ENCODE measurements at places on chromosomes 6 and 20.

- peak; percentile 48 for DNase-seq
These were observed 39.9 kb downstream of the RPRD1B start for GRCh38 chr20:38073307-38074071.

DNA sequence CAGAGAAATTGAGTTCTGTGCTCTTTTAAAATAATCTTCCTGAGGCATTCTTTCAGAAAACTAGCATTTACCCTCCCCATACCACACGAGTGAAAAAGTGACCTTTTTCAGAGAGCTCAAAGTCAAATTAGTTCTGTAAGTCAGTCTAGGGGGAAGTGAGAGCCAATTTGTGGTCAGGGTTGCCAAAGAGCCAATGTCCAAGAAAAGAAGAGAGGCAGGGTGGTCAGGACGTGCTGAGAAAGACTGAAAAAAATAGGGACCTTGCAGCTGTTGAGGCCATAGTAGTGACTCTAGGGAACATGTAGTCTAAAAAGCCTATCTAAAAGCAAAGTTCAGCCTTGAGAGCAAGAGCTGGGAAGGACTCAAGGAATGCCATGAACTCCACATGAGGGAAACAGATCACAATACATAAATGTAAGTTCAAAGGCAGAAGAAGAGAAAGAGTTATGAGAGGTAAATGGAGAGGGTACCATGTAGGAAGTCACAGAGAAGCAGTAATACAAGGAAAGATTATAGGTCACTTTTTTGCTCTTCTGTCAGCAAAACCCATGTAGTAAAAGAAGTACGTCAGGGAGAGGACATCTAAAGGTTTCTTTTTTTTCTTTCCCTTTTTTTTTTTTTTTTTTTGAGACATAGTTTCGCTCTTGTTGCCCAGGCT lies 565.1 kb upstream of the FLRT3 start:
- DNase-seq, result no peak

GRCh38 chr6:27545271-27546046 lies 72.6 kb upstream of the ZNF184 start:
- peak; percentile 91 for DNase-seq

DNA sequence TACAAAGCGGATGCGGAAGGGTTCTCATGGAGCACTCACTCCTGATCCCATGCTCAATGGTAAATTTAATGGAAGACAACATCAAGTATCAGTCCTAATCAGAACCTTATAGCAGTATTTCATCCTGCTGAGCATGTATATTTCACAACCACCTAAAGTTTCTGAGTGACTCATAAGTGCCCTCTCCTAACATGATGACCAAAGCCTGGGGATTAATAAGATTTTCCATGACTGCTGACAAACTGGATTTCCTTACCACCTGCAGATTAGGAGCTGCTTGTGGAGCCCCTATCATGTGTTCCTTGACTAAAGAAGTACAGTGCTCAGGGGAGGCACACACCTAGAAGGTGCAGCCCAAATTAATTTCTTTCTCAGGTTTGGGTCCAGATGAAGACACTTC lies 112.8 kb downstream of the INSM1 start:
- peak; percentile 35 for DNase-seq

GRCh38 chr6:35731414-35731735 lies 5.5 kb upstream of the ARMC12 start:
- peak; percentile 96 for DNase-seq

DNA sequence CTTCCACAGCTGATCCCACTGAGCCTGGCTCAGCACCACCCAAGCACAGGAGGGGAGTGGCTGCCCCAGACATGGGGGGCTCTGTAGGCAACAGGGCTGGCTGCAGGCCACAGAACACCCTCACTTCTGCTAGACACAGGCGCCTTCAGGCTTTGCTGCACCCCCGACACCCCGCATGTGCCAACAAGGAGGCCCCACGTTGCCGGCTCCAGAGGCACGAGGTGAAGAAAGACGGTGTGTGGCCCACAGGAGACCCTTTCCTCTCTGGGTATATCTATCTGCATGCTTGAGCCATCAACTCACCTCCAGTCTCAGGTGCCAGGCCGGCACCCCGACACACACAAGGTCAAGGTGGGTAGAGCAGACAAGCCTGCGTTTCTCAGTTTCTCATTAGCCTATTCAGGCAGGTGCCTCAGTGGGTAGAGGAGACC lies 158.3 kb downstream of the DLL1 start:
- DNase-seq, result no peak

DNA sequence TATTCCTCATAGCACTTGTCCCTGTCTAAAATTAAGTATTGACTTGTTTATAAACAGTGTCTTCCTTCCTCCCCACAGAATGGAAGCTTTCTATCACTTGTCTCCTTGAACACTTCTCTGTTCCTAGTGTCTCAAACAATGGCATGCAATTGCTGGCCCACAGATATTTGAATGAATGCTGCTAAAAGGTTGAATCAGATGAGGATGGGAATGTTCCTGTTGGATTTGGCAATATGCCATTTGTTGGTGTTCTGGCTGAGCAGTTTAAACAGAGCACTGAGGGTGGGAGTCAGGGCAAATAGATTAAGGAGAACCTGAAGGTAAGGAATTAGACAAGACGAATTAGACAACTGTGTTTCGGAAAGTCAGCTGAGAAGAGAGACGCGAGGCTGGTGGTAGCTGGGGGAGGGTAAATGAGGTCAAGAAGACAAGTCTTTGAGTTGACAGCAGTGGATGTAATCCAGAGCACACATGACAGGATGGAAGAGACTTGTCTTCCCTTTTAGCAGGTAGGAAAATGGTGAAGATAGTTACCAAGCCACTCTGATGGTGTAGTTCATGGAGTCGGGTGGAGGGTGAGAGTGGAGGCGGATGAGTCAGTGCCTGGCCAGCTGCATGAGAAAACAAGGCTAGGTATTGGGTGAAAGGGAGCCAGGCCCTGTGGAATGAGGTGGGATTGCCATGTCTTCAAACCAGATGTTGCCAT lies 58.3 kb upstream of the GNRH2 start:
- DNase-seq, result peak; percentile 30

Measured in activated CD4-positive, alpha-beta T cell treated with anti-CD3 and anti-CD28 coated beads, Interleukin-10, Interleukin-2, amounts not matched to agents 100 ng/mL and 50 ng/mL, durations not matched to agents 16 hours and 8 hours (primary cell).